Bronchial smooth muscle cell (primary cell): ENCODE measurements at places on chromosomes 12 and 14. TPM values are rescaled to one million over a fixed set of nuclear protein-coding genes. Genes with fewer than 3 reads are reported as not detected.

SMIM41 gene
- 2.0 and 7.5 TPM in 2 replicates for total RNA-seq

SLCO1C1 gene
- not detected in 2 replicates for total RNA-seq

NXPH4 gene
- 0.77 and 0.79 TPM in 2 replicates for total RNA-seq

ACSM4 gene
- total RNA-seq = not detected in 2 replicates

AKAP5 gene
- under 0.01 and 0.09 TPM in 2 replicates for total RNA-seq

CD27 gene
- 0.34 TPM in 1 of 2 replicates, not detected in the other for total RNA-seq

RTL1 gene
- total RNA-seq = under 0.01 TPM in 1 of 2 replicates, not detected in the other

OR6C2 gene
- not detected in 2 replicates for total RNA-seq

KRT82 gene
- total RNA-seq = not detected in 2 replicates

PLEK2 gene
- 2.6 and 6.5 TPM in 2 replicates for total RNA-seq

KCNH5 gene
- total RNA-seq = 0.60 and 0.95 TPM in 2 replicates

TMEM63C gene
- 0.32 TPM in 1 of 2 replicates, not detected in the other for total RNA-seq

WNT1 gene
- not detected in 2 replicates for total RNA-seq

RASSF9 gene
- 0.43 and 0.47 TPM in 2 replicates for total RNA-seq

TSPAN8 gene
- not detected in 2 replicates for total RNA-seq

MTA1 gene
- total RNA-seq = 26.6 and 29.6 TPM in 2 replicates

COL2A1 gene
- not detected in 2 replicates for total RNA-seq

SERPINA3 gene
- 0.32 and 8.7 TPM in 2 replicates for total RNA-seq

SOX5 gene
- 6.2 and 7.7 TPM in 2 replicates for total RNA-seq

TPPP2 gene
- not detected in 2 replicates for total RNA-seq

SSPN gene
- 15.4 and 26.4 TPM in 2 replicates for total RNA-seq

ACOT6 gene
- not detected in 2 replicates for total RNA-seq

DTX1 gene
- total RNA-seq = 0.09 TPM in 1 of 2 replicates, not detected in the other

FAM222A gene
- total RNA-seq = under 0.01 and 0.09 TPM in 2 replicates

TAMALIN gene
- 19.2 and 20.3 TPM in 2 replicates for total RNA-seq

NFATC4 gene
- 74.6 and 97.9 TPM in 2 replicates for total RNA-seq

TMEM179 gene
- 0.52 TPM in 1 of 2 replicates, not detected in the other for total RNA-seq

ADGRD1 gene
- total RNA-seq = 0.47 and 10.8 TPM in 2 replicates

GPRC5D gene
- total RNA-seq = not detected in 2 replicates

KRT73 gene
- total RNA-seq = not detected in 2 replicates

TOMM20L gene
- not detected in 2 replicates for total RNA-seq

DIO3 gene
- total RNA-seq = not detected in 2 replicates

C12orf54 gene
- not detected in 2 replicates for total RNA-seq

SLC17A8 gene
- 0.16 TPM in 1 of 2 replicates, not detected in the other for total RNA-seq

KCNC2 gene
- total RNA-seq = not detected in 2 replicates

IFI27 gene
- total RNA-seq = 11.0 and 13.4 TPM in 2 replicates

ARG2 gene
- 0.34 and 0.63 TPM in 2 replicates for total RNA-seq

CSRP2 gene
- total RNA-seq = 4.4 and 4.6 TPM in 2 replicates

TPH2 gene
- total RNA-seq = under 0.01 TPM in 2 replicates

ADAMTS20 gene
- total RNA-seq = not detected in 2 replicates

GDF3 gene
- total RNA-seq = not detected in 2 replicates

HCAR3 gene
- not detected in 2 replicates for total RNA-seq

KLRB1 gene
- total RNA-seq = not detected in 2 replicates

MIPOL1 gene
- total RNA-seq = 9.1 and 10.2 TPM in 2 replicates

TSPAN11 gene
- 0.26 and 0.32 TPM in 2 replicates for total RNA-seq

RPL10L gene
- not detected in 2 replicates for total RNA-seq

NAV3 gene
- total RNA-seq = 41.8 and 47.8 TPM in 2 replicates
